Cortex of kidney (tissue), 1 donor: ENCODE measurements at places on chromosomes 12 and 14.

DNA sequence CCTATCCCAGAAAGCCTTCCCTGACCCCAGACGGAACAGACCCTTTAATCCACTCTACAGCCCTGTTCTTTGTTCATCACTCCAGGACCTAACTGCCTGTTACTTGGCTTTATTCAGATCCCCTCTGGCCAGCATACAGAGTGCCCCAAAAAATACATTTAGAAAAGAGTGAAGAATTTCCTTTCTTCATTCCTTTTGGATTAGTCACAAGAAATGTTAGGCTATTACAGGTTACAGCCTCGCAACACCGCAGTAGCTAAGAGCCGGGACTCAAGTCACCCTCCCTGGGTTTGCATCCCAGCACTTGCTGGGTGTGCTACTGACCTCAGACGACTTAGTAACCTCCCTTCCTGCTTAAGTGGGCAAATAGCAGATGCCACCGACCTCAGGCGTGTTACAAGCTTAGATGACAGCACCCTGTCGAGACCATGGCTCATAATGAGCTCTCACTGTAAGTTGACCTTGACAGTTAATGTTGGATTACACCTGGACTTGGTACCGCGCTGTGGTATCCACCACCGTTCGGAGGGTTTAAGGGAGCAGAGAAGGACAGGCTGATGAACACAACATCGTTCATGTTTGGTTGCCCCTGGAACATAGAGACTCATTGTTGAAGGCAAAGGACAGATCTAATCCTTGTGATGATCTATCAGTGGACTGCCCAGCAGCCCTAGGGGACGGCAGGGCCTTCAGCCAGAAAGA is 12.9 kb downstream of the GLRX5 start:
- no peak for DNase-seq

DNA sequence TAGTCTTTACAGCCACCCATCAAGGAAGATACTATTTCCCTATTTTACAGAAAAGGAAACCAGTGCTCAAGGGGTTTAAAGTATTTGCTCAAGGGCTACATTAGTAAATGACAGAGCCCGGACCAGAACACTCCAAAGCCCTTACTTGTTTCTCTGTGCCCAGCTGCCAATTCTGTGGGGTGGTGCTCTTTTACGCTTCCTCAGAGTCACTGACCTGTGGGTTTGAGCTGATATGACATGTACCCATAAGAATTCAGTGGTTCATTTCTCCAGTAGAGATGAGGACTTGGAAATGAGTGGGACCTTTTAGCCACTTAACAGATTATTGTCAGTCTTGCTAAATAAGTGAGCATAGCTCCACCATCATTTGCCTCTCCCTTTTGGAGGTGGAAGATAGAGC is 37.4 kb upstream of the NKX2-8 start:
- DNase-seq: no peak

GRCh38 chr12:12443431-12443878 is 86.6 kb downstream of the BORCS5 start:
- DNase-seq: no peak

- DNase-seq: no peak
Measured at GRCh38 chr12:89742337-89743022, 33.8 kb upstream of the ATP2B1 start.

DNA sequence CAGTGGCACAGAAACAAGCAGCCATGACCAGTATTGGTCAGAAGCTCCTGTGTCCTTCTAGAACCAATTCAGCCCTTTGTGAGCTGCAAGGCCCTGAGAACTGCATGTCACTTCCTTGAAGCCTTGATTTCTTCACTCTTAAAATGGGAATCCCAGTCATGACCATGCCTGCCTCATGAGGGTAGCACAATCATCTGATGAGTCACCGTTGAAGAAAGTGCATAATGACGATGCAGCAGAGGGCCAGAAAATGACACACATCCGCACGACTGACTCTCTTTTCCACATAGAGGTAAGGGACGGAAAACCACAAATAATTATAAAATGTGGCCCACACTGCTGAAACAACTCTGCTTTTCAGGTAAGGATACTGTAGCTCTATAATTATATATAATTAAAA is 777.4 kb downstream of the BCL11B start:
- no peak for DNase-seq

GRCh38 chr12:12010277-12011039 is 60.3 kb upstream of the BCL2L14 start:
- DNase-seq: no peak
